Hematopoietic multipotent progenitor cell treated with erythropoietin and hydrocortisone succinate and interleukin-3 and kit ligand, for 17 days (in vitro differentiated cells): ENCODE measurements at places on chromosomes 12 and 14.

- DNase-seq: no peak
Measured at GRCh38 chr12:19461999-19462398, 22.7 kb downstream of the AEBP2 start.

GRCh38 chr14:50999726-51000125 lies 55.4 kb upstream of the PYGL start:
- no peak for DNase-seq

DNA sequence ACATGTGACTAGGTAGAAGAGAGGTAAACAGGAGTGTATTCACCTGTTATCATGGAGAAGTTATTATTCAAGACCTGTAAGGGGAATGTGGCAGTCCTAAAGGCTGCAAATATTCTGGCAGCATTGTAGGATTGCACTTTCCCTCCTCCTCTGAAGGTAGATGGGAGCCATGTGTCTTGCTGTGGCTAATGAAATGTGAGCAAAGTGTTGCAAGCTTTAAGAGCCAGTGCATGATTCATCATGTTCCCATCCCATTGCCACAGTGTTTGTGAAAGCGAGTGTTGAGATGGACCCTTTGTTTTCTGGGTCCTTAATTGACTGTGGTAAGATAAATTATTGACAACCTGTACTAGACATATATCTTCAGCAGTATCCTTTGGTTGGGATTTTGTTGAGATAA lies 128.7 kb downstream of the RGS6 start:
- no peak for DNase-seq

GRCh38 chr12:86249276-86249675 lies 6.9 kb downstream of the MGAT4C start:
- DNase-seq: no peak
